ENCODE measurements at places on chromosomes 4 and X.

GRCh38 chrX:140766024-140766611 is 56.6 kb downstream of the LINC00632 start:
- peak; percentile 6 for DNase-seq

- DNase-seq = no peak
Observed at GRCh38 chrX:70034646-70035045, 15.1 kb downstream of the AWAT2 start.

DNA sequence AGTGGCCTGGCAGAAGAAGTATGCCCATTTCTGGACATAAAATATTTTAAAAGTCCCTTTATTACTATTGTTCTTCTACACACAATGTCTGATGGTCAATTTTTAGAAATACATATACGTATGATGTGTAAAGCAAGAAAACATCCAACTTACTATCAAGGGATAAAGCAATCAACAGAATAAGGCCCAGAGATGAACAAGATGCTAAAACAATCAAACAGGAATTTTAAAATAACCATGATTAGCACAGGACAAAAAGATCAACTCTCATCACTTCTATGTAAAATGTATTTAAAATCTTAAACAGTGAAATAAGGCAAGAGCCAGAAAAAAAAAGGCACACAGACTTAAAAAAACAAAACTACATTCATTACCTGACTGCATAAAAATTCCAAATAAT is 60.9 kb downstream of the MTNR1A start:
- DNase-seq = no peak

DNA sequence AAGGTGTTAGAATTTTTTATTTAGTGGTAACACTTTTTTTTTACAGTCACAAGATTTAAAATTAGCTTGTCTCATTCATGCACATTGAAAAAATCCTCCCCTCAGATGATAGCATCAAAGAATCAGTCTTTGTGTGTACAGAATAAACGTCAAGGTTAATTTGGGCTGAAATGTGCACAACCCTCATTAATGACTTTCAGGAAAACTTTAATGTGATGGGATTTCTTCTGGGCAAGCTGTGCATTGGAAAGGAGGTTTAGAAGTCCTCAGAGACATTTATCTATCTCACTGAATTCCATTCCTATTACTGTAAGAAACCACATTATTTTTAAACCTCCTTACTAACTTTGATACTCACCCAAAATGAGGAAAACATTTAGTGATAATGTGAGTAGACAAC is 88.2 kb upstream of the TECRL start:
- DNase-seq = no peak

DNA sequence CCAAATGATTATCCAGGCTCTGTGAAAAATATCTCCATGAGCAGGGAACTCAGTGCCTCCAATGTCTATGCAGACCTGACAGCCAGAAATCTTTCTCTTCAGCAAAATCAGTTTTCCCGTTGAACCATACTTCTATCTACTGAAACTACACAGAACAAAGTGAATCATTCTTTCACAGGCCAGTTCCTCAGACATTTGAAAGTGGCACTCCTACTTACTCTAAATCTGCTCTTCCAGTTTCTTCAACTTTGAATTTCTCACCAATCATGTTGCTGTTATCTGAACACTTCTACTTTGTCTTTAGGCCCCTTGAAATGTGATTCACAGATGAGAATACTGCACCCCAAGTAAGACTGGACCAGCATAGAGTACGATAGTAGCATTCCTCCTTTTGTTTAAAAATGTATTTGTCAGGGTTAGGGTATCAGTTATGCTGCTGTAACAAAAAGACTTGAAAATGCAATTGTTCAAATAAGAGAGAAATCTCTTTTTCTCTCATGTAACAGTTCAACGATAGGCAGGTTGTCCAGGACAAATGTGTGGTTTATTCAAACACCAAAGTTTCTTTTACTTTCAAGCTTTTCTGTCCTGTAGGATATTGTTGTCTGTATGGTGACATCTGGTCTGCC is 210.6 kb upstream of the KLF3 start:
- no peak for DNase-seq

DNA sequence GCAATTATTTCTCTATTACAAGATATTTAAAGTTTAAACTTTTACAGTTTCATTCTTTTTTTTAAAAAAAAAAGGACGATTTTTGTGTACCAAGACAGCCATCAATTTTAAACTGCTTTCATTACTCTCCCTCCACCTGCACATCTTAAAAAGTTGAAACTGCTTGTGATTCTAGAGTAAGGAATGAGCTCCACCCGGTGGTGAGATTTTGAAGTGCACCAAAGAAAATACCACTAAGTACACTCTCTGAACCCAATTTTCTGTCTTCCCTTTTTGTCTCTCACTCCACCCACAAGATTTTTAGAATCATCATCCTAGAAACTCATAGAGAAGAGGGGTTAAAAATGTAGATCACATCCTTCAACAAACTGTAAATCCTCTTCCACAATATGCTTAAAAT is 91.3 kb upstream of the WDR44 start:
- DNase-seq = no peak

GRCh38 chr4:155033604-155034003 is 174.8 kb upstream of the NPY2R start:
- no peak for DNase-seq

DNA sequence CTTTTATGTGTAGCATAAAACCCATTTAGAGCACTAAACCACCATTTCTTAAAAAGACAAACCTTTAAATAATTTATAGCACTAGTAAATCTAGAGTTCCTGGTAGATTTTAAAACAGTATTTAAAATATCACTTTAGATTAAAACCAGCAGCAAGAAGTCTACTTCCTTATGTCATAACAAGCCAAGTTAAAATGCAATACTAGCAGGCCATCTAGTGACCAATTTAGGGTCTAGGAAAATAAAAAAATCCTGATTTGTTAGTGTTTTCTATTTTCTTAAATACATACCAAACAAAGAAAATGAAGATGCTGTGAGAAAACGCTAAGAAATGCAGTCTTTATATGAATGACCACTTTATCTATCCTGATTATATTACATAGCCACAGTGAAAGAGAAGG is 53.9 kb downstream of the PAPSS1 start:
- no peak for DNase-seq

DNA sequence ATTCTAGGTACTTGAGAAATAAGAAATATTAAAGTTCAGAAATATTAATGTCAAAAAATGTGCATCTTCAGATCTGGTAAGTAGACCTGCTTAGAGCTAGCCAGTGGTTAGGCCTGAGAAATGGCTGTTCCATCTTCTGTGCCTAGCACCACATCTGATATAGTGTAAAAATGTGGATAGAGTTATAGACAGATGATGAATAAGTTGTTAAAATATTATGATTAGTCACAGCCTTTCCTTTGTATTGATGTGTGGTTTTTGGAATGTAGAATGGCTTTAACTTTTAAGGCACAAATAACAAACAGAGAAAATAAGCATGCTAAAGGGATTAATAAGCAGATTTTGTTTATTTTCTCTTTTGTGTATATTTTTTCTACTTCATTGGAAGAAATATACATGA is 133.5 kb upstream of the NUDT6 start:
- no peak for DNase-seq

- DNase-seq = peak; percentile 92
Observed at GRCh38 chr4:173334085-173334890, at the start of gene HMGB2. TSS of gene HMGB2 (minus strand) at chr4:173334358. CDS start at chr4:173333649, 709 bp downstream.

- no peak for DNase-seq
Observed at GRCh38 chr4:159252491-159252890, 149.6 kb downstream of the RAPGEF2 start.

DNA sequence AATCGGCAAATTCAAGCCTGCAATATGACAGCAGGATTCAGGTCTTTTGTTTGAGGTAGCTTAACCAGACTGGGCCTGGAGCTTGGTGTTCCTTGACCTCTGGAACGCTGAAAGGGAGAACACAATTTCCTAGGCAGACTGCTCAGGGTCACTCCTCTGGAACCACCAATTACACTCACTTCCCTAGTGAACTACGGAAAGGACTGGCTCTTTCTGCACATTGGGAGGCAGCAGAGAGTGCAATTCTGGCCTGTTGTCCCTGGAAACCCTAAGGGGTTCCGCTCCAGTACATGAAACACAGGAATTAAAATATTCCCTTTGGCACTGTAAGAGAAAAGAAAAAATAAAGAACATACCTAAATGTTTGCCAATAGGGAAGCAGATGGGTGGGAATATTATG is 58.6 kb downstream of the GPC3 start:
- DNase-seq = no peak

DNA sequence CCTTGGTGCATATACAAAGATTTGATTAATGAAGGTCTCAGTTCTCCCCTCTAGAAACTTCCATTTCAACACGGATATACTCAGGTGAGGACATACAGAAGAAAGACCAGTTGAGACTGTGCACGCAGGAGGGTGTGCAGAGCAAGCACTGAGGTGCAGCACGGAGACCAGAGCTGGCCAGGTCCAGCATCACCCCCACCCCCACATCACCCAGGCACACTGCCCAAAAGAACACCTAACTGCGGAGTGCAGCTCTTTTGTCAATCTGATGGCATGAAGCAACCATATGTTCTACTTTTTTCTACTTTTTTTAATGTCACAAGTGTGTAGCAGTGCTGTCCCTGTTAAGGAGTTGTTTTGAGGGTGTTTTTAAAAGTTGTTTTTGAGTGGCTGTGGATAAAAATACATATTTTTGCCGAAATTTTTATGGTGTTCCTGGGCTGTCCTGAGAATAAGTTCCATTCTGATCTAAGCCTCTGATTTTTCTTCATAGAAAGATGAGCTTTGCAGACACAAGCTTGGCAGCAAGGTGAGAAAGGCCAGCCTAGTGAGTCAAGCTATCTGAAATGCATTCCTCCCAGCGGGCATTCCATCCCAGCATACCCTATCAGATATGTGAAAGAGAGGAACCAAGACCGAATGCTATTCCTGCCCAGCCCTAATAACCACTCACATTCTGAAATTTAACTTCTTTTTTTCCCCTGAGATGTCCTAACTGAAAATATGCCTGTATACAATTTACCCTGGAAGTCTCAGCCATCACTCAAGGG is 173.7 kb downstream of the PTTG2 start:
- DNase-seq = no peak

GRCh38 chrX:105647749-105648148 is 174.6 kb upstream of the NRK start:
- DNase-seq = no peak

GRCh38 chrX:154349979-154350378 is 24.5 kb downstream of the FLNA start:
- DNase-seq = no peak

- peak; percentile 19 for DNase-seq
Observed at GRCh38 chr4:150216726-150217125, 138.5 kb downstream of the DCLK2 start.

- no peak for DNase-seq
Observed at GRCh38 chr4:55725057-55725456, 89.0 kb upstream of the NMU start.

DNA sequence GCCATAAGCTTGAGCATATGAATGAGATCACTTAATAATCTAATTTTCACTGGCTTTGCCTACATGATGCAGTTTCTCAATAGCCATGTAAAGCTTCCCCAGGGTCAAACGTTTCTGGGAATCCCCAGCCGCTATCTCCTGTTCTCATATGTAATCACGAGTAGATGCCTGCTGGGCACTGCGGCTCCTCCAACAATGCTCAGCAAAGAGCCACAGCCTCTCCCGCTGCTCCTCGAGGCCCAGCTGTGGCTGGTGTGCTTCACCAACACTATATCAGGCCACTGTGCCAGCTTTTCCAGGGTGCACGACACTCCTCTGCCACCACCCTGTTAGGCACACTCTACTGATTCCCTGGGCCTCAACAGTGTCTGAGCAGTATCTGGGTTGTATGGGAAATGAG is 78.3 kb upstream of the RASGEF1B start:
- DNase-seq = no peak

DNA sequence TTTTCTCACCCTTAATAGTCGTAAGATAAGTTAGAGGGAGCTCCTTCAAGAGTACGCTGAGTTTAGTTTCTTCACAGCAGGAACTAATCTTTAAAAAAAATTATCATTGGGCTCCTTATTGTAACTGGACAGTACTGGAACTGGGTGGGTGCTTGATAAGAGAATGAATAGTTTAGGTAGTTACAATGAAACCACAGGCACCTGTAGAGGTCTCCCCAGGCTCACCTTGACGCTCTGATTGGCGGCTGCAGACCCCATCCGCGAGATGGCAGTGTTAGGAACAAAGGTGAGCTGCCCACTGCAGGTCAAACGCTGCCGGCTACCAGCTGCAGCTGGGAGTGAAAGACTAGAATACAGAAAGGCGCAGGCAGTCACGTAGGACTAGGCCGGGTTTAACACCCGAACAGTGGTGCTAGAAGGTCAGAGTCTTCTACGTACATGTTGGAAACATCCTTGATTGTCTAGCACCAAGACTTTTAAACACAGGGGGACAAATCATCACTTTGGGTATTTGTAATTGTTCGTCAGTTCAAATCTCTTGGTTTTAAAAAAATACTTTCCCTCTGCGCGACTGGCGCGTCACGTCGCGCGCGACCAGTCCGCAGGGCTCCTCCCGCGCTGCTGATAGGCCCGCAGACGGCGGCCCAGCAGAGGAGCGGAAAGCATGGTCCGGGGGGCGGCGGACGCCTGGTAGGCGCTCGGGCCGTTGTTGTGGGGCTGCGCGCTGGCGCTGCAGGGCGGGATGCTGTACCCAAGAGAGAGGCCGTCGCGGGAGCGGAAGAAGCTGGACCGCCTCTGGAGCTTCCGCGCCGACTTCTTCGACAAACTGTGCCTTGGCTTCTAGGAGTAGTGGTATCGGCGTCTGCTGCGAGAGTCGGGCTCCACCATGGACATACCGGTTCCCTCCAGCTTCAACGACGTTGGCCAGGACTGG is 45.6 kb downstream of the SMARCA5 start:
- peak; percentile 46 for DNase-seq

DNA sequence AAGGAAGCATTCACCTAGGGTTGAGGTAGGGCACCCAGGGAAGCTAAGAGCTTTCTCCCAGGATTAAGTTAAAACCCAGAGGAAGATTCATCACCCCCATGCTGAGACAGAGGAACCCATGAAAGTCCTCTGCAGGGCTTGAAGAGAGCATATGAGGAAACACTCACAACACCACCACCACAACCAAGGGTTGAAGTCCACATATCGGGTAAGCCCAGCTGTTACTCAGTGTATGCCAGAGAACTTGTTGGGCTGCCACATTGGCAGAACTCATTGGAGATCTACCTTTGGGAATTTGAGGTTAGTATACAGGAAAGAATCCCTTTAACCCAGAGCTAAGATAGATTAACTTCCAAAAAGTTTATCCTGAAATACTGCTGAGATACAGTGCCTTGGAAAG is 75.1 kb downstream of the INTS6L start:
- DNase-seq = no peak

GRCh38 chr4:22434895-22435294 is 81.0 kb downstream of the ADGRA3 start:
- DNase-seq = no peak

DNA sequence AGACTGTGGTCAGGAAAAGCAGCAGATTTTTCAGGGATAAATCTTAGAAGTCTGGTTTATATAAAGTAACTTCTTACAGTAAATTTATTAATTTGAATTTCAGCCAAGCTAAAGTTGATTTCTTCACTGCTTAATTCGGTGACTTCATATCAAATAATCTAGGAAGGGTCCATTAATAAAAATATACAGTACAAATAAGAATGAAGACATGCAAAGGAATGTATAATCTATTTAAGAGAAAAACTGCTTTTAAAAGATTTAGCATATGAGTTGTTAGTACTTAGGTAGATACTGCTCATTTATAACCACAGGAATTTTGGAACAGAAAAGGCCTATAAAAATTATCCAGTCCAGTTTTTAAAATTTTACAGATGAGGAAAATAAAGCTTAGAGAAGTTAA is 177.1 kb downstream of the DLG3 start:
- DNase-seq = no peak

GRCh38 chrX:41167888-41168287 is 82.6 kb downstream of the USP9X start:
- DNase-seq = no peak

- DNase-seq = no peak
Observed at GRCh38 chrX:109440475-109440874, 41.4 kb downstream of the GUCY2F start.
